ENCODE measurements at places on chromosomes 5 and 9.

DNA sequence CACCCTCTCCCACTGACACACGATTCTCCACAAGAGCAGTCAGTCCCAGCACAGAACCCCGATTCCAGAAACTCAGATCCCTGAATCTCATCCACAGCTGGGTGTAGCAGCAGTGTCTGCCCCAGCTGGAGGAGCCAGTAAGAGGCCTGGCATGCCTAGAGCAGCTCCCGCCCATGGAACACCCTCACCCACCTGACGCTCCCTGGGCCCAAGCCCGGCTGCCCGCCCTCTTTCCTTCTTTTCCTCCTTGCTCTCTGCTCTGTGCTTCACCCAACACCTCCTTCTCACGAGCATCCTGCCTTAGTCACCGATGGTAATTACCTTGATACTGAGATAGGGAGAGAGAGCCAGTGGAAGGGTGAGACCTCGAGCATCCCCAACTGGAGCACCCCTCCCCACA is 8.7 kb downstream of the PCDH1 start:
- no peak for DNase-seq

GRCh38 chr5:137563646-137564397 is 64.7 kb upstream of the SPOCK1 start:
- DNase-seq = no peak

DNA sequence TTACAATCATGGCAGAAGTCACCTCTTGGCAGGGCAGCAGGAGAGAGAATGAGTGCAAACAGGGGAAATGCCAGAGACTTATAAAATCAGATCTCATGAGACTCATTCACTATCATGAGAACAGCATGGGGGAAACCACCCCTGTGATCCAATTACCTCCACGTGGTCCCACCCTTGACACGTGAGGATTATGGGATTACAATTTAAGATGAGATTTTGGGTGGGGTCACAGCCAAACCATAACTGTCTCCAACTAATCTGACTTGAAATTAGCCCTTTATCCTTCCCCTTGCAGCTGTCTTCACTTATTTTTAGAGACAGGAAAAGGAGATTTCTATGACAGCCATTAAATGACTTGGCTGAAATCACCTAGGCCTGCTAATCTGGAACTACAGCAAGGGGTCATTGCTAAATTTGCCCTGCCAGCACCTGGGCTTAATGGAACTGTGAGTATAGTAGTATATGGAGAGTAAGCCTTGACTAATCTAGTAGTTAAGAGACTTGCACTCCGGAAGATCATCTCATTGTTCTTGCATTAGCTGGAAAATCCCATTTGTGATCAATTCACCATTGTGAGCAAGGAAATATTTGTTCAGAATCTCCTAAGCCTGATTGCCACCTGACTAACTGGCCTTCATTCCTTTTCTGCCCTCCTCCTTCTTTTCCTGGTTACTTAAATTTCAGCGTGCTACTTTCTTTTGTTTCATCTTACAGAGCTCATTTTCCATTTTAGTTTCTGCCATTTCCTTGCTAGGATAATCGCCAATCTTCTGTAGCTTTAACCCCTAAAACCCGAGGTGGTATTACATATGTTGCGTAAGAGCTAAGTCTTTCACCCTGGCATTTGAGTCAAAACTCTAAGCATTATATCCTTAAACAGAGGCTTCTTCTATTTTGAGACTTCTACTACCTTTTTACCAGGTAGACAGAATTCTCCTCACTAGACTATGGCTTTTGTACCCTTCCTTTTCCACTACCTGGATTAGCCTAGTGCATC is 65.3 kb upstream of the RUSC2 start:
- no peak for DNase-seq

- DNase-seq = peak; percentile 10
Measured at GRCh38 chr9:122158202-122158601, 1.4 kb downstream of the NDUFA8 start.

DNA sequence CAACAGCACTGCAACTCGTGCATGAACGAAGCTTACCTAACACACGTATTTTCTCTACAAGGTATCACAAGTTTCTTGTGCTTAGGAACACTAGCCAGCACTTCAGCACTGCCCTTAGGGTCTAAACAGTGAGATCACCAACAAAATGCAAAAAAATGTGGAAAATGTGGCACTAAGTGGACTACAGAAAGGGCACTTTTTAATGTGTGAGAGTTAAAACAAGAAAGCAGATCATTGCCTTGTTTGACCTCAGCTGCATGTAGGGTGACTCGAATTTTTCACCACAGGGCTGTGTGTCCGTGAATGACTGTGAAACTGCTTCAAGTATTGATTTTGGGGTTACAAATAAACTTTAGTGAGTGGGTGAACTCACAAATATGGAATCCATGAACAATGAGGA is 90.5 kb downstream of the MARCHF3 start:
- no peak for DNase-seq

GRCh38 chr5:162529886-162530285 is 462.3 kb downstream of the GABRG2 start:
- DNase-seq = no peak

DNA sequence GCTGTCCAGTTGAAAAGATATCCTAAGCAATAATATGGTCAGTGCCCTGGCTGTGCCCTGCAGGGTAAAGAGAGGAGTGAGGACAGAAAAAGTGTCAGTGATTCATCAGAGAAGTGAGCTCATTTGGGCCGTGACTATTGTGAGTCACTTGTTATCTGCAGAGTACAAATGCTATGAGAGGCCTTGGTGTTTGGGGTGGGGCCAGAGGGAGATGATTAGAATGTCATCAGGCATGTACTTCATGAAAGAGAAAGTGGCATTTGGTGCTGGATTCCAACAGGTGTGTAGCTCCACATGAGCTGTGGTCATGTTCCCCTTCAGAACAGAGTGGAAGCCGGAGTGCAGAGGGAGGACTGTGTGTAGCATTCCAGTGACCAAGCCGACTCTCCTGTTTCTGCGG is 174.1 kb downstream of the KDM4C start:
- DNase-seq = no peak

DNA sequence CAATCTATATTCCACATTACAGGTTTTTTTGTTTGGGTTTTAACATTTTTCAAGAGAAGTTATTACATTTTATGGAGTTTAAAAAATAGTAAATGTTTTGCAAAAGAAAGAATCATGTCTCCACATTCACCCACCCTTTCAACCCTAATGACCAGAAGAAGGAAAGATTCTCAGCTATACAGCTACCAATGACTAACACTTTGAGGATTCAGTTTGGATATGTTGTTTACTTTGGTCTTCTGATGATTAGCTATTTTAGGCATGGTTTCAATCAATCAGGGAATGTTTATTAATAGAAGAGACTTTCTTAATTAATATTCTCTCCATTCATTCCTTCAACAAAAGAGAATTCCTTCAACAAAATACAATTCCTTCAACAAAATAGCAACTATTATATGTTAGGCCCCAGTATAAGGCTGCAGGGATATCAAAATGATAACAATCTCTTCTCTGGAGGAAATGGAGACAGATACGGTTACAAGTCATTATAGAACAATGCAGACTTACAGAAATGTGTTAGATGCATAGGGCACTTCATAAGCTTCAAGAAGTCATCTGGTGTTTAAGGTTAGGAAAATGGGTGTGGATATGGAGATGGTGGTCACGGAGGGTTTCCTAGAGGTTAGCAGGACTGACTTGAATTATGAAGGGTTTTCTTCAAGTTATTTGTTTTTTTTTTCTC is 9.3 kb upstream of the NR3C1 start:
- DNase-seq = no peak

DNA sequence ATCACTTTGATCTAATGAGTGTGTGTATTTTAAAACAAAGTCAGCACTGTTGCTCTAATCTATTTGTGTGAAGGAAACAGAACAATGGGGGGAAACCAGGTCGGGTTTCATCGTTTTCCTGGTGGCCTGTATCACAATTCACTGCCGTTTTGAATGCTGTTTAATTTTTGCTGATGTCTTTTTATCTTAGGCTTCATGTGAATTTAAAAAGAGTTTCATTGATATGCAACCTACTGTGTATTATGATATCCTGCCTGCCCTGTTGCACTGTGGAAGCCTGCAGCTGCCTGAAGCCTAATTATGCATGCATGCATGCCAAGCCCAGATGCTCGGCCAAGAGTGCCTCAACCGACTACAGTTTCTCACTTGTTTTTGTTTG is 307.5 kb downstream of the ZNF608 start:
- DNase-seq = no peak

GRCh38 chr9:86655147-86655546 is 292.2 kb downstream of the GAS1 start:
- DNase-seq = no peak

- no peak for DNase-seq
Measured at GRCh38 chr5:52767766-52768480, 19.8 kb upstream of the ITGA1 start.

DNA sequence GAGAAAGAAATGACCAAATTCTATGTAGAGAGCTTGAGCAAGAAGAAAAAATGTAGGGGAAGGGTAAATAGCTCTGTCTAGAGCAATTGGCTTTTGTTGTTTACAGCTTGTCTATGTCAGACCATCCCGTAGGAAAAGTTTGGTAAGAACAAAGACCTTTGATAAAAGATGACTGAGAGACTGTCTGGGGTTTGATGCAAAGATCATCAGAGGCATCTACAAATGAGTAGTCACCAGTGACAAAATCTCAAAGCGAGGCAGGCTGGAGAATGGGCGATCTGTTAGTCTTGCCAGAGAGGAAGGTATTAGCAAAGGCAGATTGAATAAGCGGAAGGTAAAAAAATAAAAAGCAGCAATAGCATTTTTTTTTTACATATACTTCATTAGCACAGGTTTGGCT is 125.0 kb upstream of the RASGRF2 start:
- no peak for DNase-seq

GRCh38 chr5:172223901-172224873 is 30.2 kb downstream of the EFCAB9 start:
- DNase-seq = no peak

DNA sequence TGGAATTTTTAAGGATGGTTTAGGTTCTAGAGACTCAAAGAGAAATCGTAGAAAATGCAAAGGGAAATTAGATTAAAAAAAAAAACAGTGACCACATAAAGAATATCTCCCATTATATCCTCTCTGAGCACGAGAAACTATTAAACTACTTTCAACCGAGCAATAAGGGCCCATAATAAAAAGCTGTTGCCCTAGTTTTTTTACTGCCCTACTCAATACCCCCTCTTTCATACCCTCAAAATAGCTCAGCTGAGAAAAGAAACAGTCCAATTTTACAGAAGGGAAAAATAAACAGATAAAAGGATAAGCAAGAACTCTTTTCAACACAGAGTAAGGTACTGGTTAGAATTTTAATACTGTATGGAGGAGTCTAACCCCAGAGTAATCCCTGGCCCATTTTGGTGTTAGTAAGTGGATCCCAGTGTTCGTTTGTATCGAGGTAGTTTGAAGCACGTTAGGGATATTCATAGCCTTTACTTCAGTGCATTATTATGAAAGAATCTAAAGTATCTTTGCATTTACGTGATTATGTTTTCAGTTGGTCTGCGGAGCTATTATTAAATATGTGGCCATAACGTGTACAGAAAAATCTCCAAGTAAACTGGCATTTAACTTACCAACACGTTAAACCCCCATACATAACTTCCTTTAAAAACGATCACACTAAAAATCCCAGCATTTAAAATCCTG is 980 bp upstream of the RHOBTB3 start:
- DNase-seq = no peak

- DNase-seq = no peak
Measured at GRCh38 chr9:136782452-136782851, 8.7 kb upstream of the TMEM141 start.

- DNase-seq = no peak
Measured at GRCh38 chr9:128245421-128246151, 30.2 kb downstream of the GOLGA2 start.

- DNase-seq = no peak
Measured at GRCh38 chr5:158064334-158065123, 205.6 kb upstream of the CLINT1 start.

DNA sequence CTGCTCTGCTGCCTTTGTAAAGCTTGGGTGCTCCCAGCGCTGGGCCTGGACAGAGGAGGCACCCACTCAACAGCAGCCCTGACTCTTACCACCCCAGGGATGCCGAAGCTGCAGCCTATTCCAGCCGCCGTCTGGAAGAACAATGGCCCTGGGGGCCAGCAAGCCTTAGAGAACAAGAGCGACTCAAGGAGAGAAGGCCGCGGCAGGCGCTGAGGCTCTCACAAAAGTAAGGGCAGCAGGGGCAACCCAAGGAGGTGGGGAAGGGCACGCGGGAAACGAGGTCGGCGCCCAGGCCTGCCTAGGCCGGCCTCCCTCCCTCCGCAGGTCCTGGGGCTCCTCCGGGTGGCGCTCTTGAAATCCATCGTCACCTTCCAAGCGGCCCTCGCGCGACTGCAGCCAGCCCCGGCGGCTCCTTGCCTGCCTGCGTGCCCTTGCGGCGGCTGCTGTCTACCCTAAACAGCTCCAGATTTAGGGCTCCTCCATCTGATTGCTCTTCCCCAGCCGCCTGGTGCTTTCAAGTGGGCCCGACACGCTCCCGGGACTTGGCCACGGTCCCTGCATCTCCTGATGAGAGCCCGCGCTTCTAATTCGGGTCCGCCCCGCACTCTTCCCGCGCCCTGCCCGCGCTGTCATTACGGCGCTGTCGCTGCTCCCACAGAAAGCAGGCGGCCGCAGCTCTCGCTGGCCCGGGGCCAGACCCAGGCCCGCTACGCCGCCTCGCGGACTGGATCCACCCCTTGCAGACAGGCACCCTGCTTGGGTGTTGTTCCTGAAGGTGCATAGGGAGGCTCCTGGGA is 213.3 kb downstream of the SEMA6A start:
- no peak for DNase-seq

- no peak for DNase-seq
Measured at GRCh38 chr9:84121991-84122523, 141.5 kb downstream of the RMI1 start.

DNA sequence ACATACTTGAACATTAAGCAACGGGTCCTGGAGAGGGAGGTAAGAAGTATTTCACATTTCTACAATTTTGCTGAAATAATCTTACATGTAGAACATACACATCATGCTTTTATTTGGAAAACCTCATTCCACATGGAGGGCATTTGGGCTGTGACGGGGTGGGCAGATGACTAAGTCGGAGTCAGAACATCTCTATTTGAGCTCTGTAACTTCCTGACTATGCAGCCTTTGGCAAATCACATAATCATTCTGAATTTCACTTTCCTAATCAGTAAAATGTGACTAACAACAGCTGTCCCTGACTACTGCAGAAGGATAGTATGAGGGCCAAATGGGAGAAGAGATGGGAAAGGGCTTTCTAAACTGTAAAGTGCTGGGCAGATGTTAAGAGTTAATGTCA is 17.1 kb upstream of the IL6ST start:
- DNase-seq = no peak

DNA sequence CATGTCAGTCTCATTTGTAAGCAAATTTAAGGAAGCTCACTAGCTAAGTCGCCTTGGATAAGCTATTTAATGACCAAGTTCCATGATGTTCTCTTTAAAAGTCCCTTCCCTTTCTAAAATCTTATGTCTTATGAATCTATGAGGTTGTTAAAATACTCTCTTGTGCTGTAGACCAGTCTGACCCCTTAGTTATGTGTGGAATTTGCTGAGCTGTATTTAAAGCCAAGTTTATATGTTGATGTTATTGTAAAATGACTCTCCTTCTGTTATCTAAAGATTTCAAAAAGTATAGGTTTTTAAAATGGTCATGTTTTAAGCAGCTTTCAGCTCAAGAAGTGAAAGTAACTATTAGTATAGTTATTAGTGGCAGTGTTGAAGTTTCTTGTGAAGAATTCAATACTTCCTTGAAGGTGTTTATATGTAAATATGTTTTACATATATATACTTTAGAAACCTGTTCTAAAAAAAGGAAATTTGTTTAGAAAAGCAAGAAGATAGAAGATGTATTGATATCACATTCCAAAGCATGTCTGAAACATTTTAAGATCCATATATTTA is 92.2 kb downstream of the CDC42SE2 start:
- DNase-seq = no peak

Data from CD4-positive, alpha-beta T cell (primary cell).